ENCODE measurements at places on chromosomes 16 and 17.

- no peak for DNase-seq
Observed at GRCh38 chr16:66547101-66547989, 2.6 kb downstream of the TK2 start.

GRCh38 chr17:10091046-10091445 is 107.4 kb downstream of the GAS7 start:
- DNase-seq: no peak

- no peak for DNase-seq
Observed at GRCh38 chr17:69246726-69247375, 18.2 kb upstream of the ABCA10 start.

DNA sequence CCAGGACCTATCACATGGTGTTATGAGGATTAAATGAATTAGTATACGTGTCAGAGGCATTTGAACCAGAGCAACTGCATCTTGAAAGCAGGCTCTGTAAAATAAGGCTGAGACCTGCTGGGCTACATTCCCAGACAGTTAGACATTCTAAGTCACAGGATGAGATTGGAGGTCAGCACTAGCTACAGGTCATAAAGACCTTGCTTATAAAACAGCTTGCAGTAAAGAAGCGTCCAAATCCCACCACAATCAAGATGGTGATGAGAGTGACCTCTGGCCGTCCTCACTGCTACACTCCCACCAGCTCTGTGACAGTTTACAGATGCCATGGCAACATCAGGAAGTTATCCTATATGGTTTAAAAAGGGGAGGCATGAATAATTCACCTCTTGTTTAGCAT is 71.8 kb downstream of the IRF8 start:
- no peak for DNase-seq

GRCh38 chr17:39848600-39848999 is 15.5 kb downstream of the IKZF3 start:
- DNase-seq: no peak

- no peak for DNase-seq
Observed at GRCh38 chr16:62029947-62030346, 6.3 kb downstream of the CDH8 start.

DNA sequence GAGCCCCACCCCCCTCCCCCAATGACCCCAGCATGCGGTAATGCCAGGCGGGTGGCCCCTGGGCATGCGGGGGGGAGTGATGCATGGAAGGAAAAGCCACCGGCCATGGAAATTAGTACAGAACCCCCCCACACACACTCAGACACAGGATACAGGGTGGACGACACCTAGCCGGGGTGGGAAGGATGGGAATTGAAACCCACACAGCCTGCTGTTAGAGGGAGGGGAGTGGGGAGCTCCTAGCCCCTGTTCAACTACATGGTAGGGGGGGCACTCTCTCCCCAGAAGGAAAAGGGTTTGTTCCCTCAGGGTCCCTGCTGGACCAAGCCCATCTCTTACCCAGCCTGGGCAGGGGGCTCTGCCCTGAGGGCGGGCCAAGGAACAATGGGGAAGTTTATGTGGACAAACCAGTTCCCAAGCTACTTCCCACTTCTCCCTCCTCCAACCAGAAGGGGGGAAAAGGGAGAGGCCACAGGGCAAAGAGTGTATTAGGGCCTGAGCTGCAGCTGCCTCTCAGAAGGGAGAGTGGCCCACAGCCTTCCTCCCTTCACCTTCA is 5.2 kb downstream of the TMUB2 start:
- DNase-seq: no peak
